GM03348 (cell line): ENCODE measurements at places on chromosomes 5 and 9.

GRCh38 chr5:177489119-177489716 lies 8.2 kb downstream of the PDLIM7 start:
- no peak for DNase-seq

- DNase-seq = no peak
Measured at GRCh38 chr5:154176181-154176580, 14.4 kb upstream of the GALNT10 start.

GRCh38 chr5:74870299-74871067 lies 4.3 kb upstream of the FAM169A start:
- no peak for DNase-seq

DNA sequence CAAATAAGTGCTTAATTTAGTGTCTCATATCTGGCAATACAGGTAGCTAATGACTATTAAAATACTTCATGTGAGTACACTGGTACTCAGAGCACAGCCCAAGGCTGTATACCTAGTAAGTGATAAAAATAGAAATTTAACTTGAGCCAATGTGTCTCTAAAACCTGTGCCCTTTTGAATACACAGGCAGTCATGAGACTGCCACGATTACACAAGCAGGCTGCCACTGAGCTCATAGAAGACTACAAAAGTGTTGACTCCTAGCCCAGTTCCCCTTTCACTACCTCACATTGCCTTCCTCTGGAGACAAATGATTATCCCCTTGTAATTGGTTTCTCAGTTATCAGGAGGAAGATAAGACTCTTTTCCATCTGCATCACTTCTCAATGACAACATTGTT lies 66.3 kb upstream of the PAPPA start:
- DNase-seq = no peak

- DNase-seq = no peak
Measured at GRCh38 chr9:26463837-26464236, 428.8 kb downstream of the CAAP1 start.

DNA sequence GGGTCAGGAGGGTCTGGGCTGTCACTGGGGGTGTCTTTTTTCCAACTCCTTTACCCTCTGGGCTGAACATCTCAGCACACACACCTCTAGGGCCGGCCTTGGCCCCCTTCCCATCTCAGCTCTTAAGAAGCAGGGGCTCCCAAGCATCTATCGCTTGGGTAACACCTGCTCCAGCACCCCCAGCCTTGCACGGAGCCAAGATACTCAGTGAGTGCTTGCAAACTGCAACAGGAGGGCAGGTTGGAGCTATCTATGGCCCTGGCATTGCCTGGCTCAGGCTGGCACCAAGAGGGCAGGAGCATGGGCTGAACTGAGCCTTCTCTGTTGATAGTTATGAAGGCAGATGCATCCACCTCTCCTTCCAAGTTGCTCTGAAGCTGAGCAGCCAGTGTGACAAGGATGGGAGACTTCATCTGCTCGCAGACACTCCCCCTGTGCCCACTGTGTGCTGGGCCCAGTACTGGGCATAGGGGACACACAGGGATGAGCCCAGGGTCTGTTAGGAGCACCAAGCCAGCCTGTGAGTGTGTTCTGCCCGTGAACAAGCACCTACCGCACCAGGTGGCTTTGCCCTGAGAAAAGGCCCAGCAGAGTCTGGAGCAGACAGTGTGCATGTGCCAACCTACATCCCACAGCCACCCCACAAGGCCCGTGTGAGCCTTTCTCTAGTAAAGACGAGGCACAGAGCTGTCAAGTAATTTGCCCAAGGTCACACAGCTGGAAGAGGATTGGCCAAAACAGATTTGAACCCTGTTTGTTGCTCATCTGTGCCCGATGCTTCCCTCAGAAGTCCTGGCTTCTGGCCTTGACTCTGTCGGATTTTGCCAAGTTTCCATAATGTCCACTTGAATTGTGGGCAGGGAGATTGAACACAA lies 58.2 kb downstream of the PHF2 start:
- DNase-seq = no peak

DNA sequence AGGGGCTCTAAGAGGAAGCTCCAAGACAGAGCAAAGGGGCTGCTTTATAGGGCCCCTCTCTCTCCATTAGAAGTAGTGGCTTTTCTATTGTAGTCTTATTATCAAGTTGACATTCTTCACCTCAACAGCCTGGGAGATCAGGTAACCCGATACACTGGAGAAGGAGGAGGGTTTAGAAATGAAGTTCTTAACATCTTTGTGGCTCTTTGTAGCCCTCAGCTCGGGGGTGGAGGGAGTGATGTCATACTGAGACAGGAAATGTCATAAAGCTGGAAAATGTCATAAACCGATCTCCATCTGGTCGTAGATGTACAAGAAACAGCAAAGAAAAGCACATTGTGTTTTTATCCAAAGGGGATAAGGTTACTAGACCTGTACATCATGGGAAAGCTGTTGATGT lies 17.9 kb downstream of the PDZD2 start:
- no peak for DNase-seq

DNA sequence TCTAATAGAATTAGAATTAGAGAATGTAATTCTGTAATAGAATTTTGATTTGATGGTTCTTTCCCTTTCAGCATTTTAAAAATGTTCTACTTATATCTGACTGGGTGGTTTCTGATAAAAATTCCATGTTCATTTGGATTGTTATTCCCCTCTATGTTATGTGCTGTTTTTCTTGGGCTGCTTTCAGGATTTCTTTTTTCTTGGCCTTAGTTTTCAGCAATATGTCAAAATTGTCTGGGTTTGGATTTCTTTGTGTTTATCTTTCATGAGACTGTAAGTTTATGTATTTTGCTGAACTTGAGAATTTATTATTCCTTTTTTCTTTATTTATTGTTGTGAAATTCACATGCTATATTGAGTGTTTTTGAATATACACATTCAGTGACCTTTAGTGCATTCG lies 189.1 kb downstream of the RANBP17 start:
- no peak for DNase-seq

- no peak for DNase-seq
Measured at GRCh38 chr9:26341545-26341944, 551.1 kb downstream of the CAAP1 start.

- DNase-seq = no peak
Measured at GRCh38 chr5:76548525-76549229, 74.5 kb downstream of the F2RL2 start.

DNA sequence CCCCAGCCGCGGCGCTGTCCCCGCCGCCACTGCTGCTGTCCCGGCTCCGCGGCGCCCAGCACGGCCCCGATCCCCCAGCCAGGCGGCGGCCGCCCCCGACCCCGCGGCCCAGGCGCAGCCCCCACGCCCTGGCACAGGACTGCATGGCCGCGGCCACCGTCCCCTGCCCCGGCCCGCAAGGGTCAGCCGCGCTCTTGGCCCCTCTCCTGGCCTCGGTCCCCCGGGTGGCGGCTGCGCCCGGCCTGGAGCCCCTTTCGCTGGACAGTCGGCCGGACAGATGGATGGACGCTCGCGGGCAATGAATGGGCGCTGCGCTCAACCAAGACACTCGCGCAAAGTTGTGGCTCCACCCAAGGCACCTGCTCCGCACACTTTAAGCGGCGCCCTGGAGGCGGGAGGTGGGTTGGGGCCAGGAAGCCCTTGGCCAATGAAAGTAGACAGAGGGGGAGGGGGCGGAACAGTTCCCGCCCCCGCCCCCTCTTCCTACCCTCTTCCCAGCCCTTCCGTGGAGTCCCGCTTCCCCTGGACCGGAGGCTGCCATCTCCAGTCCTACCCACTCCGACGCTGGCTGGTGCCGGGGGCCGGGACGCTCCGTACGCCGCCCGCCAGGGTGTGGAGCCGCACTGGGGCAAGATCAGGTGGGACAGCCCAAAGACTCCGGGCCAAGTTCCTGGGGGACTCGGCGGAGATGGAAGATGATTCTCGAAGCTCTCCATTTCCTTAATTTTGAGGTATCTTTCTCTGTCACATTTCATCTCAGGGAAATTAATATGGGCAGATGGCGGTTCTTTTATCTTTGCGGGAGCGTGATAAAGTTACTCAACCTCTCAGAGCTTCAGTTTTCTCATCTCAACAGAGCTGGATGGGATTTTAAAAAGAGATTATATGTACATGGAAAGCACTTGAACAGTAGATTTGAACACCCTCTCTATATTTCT lies at the start of gene GLDC:
Gene GLDC (minus strand): TSS at position 375 of the 938 bp plus-strand sequence. CDS start 230 bp downstream, at position 145.
- no peak for DNase-seq

GRCh38 chr9:129405089-129405826 lies 215.6 kb downstream of the C9orf50 start:
- DNase-seq = no peak

DNA sequence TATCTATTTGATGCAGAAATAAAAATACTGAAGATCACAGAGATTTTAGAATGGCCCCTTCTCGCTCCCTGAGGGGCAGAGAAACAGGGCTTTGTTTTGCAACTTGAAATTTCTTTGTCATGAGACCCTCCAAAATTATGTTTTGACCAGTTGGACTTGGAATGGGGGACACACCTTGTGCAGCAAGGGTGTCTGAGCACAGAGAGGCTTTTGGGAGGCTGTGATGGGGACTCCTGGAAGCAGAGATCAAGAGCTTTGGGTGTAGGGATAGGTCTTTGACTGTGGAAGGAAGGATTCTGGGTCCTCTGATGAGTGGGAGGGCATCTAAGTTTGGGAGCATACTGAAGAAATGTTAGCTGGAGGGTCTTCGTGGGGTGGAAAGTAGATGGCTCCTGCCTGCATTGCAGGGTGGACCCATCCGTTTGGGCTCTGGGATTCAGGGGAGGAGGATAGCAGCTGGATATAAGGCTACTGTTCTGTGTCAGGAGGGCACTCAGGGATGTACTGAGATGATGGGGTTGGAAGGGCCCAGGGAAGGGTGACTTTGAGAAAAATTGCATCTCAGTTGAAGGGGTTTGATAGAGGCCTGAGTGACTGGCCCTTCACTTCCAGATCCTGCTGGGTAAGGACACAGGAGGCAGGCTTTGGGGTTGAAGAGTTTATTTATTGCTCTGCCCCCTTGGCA lies 1.8 kb upstream of the MYORG start:
- no peak for DNase-seq

GRCh38 chr5:168818558-168818957 lies 239.4 kb upstream of the PANK3 start:
- DNase-seq = no peak

- DNase-seq = peak; percentile 52
Measured at GRCh38 chr9:109600142-109600541, 102.0 kb upstream of the PTPN3 start.

DNA sequence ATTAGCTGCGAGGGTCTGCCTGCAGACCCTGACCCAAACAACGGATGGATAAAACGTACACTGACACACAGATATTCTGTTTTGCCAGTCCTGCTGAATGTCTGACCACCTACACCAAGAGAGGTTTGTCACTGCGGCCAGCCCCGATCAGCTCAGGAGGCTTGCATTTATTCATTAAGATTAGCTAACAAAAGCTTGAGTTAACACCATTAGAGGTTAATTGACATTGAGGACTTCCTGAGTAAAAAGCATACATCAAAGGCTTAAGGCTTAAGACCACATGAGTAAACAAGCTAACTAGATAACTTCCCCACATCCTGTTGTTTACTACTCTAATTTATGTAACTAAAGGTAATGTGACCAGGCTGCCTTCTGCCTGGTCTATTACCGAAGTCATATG lies 198.1 kb upstream of the TRPC7 start:
- no peak for DNase-seq

DNA sequence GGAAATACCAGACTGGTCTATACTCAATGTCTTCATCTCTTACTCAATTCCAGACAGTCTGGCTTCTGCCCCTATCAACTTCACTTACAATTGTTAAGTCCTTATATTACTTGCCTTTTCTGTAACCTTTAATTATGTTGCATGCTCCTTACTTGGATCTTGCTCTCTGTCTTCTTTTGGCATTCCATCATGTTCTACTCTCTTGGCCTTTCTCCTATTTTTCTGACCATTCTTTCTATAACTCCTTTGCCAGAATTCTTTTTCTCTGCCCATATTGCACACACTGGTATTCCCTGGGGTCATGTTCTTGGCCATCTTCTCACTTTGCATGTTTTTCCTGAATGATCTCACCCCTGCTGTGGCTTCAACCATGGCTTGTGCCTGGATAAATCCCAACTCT lies 209.8 kb upstream of the ZNF462 start:
- DNase-seq = no peak
